ENCODE measurements at places on chromosomes 7 and 10. TPM values are rescaled to one million over a fixed set of nuclear protein-coding genes. Genes with fewer than 3 reads are reported as not detected.

GRCh38 chr7:98902523-98902922 lies 24.2 kb downstream of the TRRAP start:
- no peak overlapping the region for H3K4me3 ChIP-seq
- H3K27ac ChIP-seq: no peak overlapping the region
- H3K36me3 ChIP-seq: peaks cover 92% of the 10 kb centered on the region
- no peak for DNase-seq
- H3K27me3 ChIP-seq: no peaks in the 10 kb centered on the region
- no peaks in the 10 kb centered on the region for H3K4me1 ChIP-seq

GRCh38 chr10:72315611-72316385 lies 38.9 kb downstream of the DNAJB12 start:
- no peaks in the 10 kb centered on the region for H3K36me3 ChIP-seq
- DNase-seq: no peak
- peaks cover 15% of the 10 kb centered on the region for H3K4me1 ChIP-seq
- H3K27me3 ChIP-seq: no peaks in the 10 kb centered on the region

CARD11 gene
- total RNA-seq: 29.8 TPM

DNA sequence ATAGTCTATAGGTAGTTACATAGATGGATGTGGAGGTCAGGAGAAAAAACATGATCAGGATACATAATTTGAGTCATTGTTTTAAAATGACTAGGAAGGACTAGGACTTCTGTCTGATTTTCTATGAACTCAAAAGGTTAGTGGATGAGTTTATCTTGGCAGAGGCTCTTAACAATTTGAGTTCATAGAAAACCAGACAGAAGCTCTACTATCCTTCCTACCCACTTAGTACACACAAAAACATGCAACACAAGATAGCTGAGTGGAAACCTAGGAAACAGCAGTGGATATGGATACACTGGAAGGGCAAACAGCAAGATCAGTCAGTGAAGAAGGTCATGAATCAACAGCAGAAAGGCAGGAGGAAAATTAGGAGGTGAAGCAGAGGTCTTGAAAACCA lies 84.6 kb downstream of the VPS50 start:
- no peak overlapping the region for H3K4me3 ChIP-seq
- DNase-seq: no peak
- no peak overlapping the region for H3K27ac ChIP-seq
- no peaks in the 10 kb centered on the region for H3K36me3 ChIP-seq
- no peaks in the 10 kb centered on the region for H3K4me1 ChIP-seq

ITIH5 gene
- total RNA-seq: 7.6 TPM

- no peak for DNase-seq
- no peaks in the 10 kb centered on the region for H3K36me3 ChIP-seq
- no peak overlapping the region for H3K4me3 ChIP-seq
- no peaks in the 10 kb centered on the region for H3K27me3 ChIP-seq
- no peaks in the 10 kb centered on the region for H3K4me1 ChIP-seq
Measured at GRCh38 chr7:157881048-157881771, 544.4 kb downstream of the DNAJB6 start.

- H3K4me1 ChIP-seq: peaks cover 13% of the 10 kb centered on the region
- no peak overlapping the region for H3K4me3 ChIP-seq
- no peaks in the 10 kb centered on the region for H3K27me3 ChIP-seq
- DNase-seq: no peak
Measured at GRCh38 chr7:101739775-101740398, 77.5 kb upstream of the CUX1 start.

GRCh38 chr7:27098578-27099451 lies 3.0 kb upstream of the HOXA1 start:
- peaks cover 100% of the 10 kb centered on the region for H3K27me3 ChIP-seq
- DNase-seq: no peak
- no peak overlapping the region for H3K4me3 ChIP-seq
- no peaks in the 10 kb centered on the region for H3K4me1 ChIP-seq
- H3K27ac ChIP-seq: no peak overlapping the region

- no peak for DNase-seq
- no peaks in the 10 kb centered on the region for H3K27me3 ChIP-seq
- H3K4me1 ChIP-seq: no peaks in the 10 kb centered on the region
- H3K27ac ChIP-seq: no peak overlapping the region
- H3K36me3 ChIP-seq: no peaks in the 10 kb centered on the region
Measured at GRCh38 chr10:122102146-122102868, 113.3 kb downstream of the TACC2 start.

DNA sequence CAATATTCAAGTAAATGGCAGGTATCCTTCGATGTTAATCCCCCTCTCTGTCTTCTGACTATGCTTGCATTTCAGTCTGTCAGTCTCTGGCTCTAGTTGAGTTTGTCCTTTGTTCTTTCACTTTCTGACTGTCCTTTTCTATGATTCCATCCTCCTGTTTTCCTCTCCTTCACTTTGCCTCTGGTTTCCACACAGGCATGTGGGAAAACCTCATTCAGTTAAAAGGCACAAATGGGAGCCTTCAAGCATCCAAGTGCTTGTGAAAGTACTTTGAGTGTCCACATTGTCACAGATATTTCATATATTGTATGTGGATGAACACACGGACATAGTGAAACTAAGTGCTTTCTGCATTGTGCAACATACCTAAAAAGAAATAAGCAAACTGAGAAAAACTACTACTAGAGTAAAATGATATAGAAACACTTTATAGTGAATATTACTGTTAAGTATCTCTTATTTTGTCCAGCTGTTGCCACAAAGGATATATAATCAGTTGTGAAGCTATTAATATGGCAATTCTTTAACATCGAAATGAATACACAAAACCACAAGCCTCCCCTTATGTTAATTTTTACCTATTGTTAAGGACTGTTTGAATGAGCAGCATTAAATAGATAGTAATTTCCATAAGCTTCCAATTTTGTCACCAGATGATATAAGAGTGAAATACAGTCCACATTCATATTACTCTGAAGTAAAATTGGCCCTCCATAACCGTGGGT lies 71.7 kb downstream of the NRBF2 start:
- H3K36me3 ChIP-seq: peaks cover 9% of the 10 kb centered on the region
- no peak overlapping the region for H3K4me3 ChIP-seq
- DNase-seq: no peak
- H3K27ac ChIP-seq: no peak overlapping the region
- H3K27me3 ChIP-seq: no peaks in the 10 kb centered on the region

- DNase-seq: no peak
- no peaks in the 10 kb centered on the region for H3K4me1 ChIP-seq
- no peaks in the 10 kb centered on the region for H3K36me3 ChIP-seq
- no peak overlapping the region for H3K4me3 ChIP-seq
- no peak overlapping the region for H3K27ac ChIP-seq
- H3K27me3 ChIP-seq: no peaks in the 10 kb centered on the region
Measured at GRCh38 chr10:132233501-132234085, 46.8 kb downstream of the DPYSL4 start.

GRCh38 chr7:142185801-142186200 lies 72.1 kb downstream of the PRSS58 start:
- no peaks in the 10 kb centered on the region for H3K4me1 ChIP-seq
- no peak overlapping the region for H3K27ac ChIP-seq
- no peaks in the 10 kb centered on the region for H3K27me3 ChIP-seq
- DNase-seq: no peak
- H3K4me3 ChIP-seq: no peak overlapping the region

DNA sequence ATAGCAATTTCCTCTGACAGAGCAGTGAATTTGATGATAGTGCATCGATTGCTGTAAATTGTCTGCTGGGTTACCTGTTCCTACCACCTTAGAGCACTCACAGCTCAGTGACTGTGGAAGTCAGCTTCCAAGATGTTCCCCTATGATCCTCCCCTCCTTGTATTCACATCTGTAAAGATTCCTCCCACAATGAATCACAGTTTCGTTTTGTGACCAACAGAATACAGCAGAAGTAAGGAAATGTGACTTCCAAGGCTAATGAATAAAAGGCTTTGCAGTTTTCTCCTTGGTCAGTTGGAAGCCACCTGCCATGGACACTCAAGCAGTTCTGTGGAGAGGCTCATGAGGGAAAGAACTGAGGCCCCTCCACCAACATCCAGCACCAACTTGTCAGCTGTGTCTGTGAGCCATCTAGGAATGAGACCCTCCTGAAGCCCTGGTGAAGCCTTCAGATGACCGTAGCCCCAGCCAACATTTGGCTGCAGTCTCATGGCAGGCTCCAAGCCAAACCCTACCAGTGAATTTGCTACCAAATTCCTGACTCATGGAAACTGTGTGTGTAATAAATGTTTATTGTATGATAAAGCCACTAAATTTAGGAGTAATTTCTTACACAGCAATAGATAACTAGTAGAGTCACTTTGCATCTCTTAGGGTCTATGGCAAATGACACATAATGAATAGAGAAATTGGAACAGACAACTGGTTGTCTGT lies 309.5 kb upstream of the NPVF start:
- H3K27ac ChIP-seq: no peak overlapping the region
- no peaks in the 10 kb centered on the region for H3K27me3 ChIP-seq
- no peak for DNase-seq
- no peaks in the 10 kb centered on the region for H3K36me3 ChIP-seq

- no peak overlapping the region for H3K27ac ChIP-seq
- H3K4me1 ChIP-seq: no peaks in the 10 kb centered on the region
- H3K4me3 ChIP-seq: no peak overlapping the region
Measured at GRCh38 chr7:148437043-148437442, 153.5 kb upstream of the C7orf33 start.

DNA sequence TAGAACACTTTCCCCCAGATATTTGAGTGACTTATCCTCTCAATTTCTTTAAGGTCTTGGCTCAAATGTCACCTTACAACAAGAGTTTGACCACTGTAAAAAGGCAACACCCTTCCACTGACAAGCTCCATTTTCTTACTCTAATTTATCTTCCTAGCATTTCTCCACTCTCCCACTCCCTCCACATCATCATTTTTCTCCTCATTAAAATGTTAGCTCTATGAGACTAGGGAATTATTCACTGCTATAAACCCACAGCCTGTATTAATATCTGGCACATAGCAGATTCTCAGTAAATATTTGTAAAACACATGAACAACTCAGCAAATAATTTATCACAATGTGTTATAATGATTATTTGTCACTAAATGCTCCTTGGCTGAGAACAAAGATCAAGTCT lies 161.0 kb downstream of the DOCK4 start:
- no peak overlapping the region for H3K27ac ChIP-seq
- no peaks in the 10 kb centered on the region for H3K36me3 ChIP-seq
- no peaks in the 10 kb centered on the region for H3K27me3 ChIP-seq
- H3K4me1 ChIP-seq: no peaks in the 10 kb centered on the region

DNA sequence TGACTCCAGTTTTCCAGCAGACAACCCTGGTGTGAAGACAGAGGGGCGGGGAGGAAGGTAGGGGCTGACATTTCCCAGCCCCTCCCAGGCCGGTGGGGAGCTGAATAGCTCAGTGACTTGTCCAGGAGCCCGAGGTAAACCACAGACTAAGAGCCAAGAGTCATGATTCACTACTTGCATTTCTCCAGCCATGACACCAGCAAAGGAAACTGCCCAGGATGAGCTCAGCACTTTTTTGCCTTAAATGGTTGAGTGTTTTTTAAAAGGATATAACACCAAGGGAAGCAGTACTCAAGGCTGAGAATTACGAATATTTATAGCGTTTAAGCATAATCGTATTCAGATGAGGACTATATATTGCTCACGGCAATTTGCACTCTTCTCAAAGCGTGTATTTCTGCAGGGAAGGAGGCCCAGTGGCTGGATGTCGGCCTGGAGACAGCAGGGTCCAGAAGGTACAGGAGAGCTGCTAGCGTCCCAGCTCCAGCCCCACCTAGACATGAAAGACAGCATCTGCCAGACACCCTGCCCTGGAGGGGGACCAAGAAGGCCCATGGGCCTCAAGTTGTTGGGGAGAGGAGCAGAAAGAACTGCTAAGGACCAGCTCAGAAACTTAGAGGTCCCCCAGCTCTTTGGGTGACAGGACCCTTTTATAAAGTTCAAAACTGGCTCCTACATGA lies 141.4 kb downstream of the GRID1 start:
- H3K27ac ChIP-seq: no peak overlapping the region
- no peaks in the 10 kb centered on the region for H3K4me1 ChIP-seq
- H3K36me3 ChIP-seq: no peaks in the 10 kb centered on the region
- no peak for DNase-seq
- H3K4me3 ChIP-seq: no peak overlapping the region

GRCh38 chr10:70260259-70260658 lies 23.5 kb downstream of the NPFFR1 start:
- H3K36me3 ChIP-seq: no peaks in the 10 kb centered on the region
- no peaks in the 10 kb centered on the region for H3K27me3 ChIP-seq
- no peak overlapping the region for H3K4me3 ChIP-seq

GDF2 gene
- total RNA-seq: not detected

PON2 gene
- total RNA-seq: 27.5 TPM

GRCh38 chr10:106500925-106501525 lies 663.5 kb downstream of the SORCS1 start:
- H3K4me3 ChIP-seq: no peak overlapping the region
- no peak for DNase-seq
- no peaks in the 10 kb centered on the region for H3K27me3 ChIP-seq
- no peaks in the 10 kb centered on the region for H3K4me1 ChIP-seq
- H3K27ac ChIP-seq: no peak overlapping the region

DNA sequence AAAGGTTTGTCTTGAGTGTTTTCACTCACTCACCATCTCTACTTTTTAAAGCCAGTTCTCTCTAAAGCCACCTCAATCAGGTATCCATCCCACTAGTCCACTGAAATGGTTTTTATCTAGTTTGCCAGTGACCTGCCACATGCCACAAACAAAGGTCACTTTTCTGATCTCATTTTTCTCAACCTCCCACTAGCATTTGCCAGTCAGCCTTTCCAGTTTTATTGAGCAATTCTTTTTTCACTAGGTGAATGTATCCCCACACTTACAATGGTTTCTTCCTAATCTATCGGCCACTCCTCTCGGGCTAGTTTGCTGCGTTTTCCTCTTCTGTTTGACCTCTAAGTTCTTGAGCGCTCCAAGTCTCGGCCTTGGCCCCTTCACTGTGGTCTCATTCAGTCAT lies 44.9 kb upstream of the ARL4A start:
- H3K4me1 ChIP-seq: peaks cover 4% of the 10 kb centered on the region
- H3K36me3 ChIP-seq: no peaks in the 10 kb centered on the region
- no peak for DNase-seq
- H3K27me3 ChIP-seq: no peaks in the 10 kb centered on the region

- no peaks in the 10 kb centered on the region for H3K27me3 ChIP-seq
- no peak overlapping the region for H3K4me3 ChIP-seq
- no peaks in the 10 kb centered on the region for H3K36me3 ChIP-seq
- H3K27ac ChIP-seq: no peak overlapping the region
Measured at GRCh38 chr7:158077934-158078910, 509.4 kb downstream of the PTPRN2 start.

CPN1 gene
- total RNA-seq: 0.15 TPM

PILRA gene
- 7.3 TPM for total RNA-seq

GRCh38 chr7:131231381-131232220 lies 96.1 kb upstream of the MKLN1 start:
- 0 out of 2 replicates have a peak, but pooled peaks cover 2% of the 10 kb centered on the region for H3K4me1 ChIP-seq
- no peak overlapping the region for H3K4me3 ChIP-seq
- H3K36me3 ChIP-seq: no peaks in the 10 kb centered on the region
- H3K27me3 ChIP-seq: no peaks in the 10 kb centered on the region
- H3K27ac ChIP-seq: no peak overlapping the region
- no peak for DNase-seq

- H3K27me3 ChIP-seq: no peaks in the 10 kb centered on the region
- no peak overlapping the region for H3K27ac ChIP-seq
- no peaks in the 10 kb centered on the region for H3K36me3 ChIP-seq
Measured at GRCh38 chr10:131429942-131430341, 118.4 kb upstream of the TCERG1L start.

- no peak overlapping the region for H3K4me3 ChIP-seq
- no peaks in the 10 kb centered on the region for H3K4me1 ChIP-seq
- H3K36me3 ChIP-seq: no peaks in the 10 kb centered on the region
- H3K27ac ChIP-seq: no peak overlapping the region
Measured at GRCh38 chr7:35723011-35723410, 28.1 kb upstream of the HERPUD2 start.

Data from H1 (cell line).